ENCODE measurements at places on chromosomes 4 and X.

- DNase-seq = no peak
These were observed 5.0 kb downstream of the TFDP3 start for GRCh38 chrX:133213117-133213516.

GRCh38 chr4:81352446-81352835, 119.3 kb downstream of the RASGEF1B start:
- DNase-seq = no peak

DNA sequence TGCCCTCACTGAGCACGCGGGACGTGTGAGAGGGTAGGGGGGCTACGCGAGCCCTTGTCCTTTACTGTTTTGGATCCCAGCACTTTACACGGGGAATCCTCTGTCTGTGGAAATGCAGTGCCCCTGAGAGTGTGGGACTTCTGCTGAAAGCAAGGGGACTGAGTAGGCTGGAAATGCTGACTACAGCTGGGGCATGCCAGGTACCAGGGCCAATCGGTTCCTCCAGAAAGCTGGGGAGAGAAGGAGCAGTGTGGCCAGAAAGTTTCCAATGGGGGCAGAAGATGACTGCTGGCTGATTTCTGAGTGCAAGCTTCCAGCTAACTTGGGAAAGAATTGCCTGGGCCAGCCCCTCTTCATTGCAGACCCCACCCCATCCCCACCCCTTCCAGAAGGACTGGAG, 1.5 kb downstream of the NHSL2 start:
- DNase-seq = no peak

- DNase-seq = no peak
These were observed 640 bp downstream of the BANK1 start for GRCh38 chr4:101791182-101791558.

- no peak for DNase-seq
These were observed 171.4 kb downstream of the MSL3 start for GRCh38 chrX:11929476-11929875.

DNA sequence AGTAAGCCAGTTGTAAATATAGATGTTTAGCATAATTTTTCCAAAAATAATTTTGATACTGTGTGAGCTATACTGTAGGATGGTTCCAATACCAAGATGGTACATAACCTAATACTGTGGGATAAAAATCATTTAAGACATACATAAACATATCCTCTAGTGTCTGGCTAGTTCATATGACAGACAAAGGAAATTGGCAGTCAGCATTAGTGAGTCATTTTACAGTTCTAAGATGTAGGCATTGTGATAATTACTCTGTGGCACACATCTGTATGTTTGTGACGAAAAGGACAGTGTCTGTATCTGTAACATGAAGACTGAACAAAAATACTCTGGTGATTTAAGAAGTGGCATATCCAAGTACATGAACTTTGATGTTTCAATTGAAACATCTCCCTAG, 49.6 kb downstream of the UGT2A2 start:
- DNase-seq = no peak

DNA sequence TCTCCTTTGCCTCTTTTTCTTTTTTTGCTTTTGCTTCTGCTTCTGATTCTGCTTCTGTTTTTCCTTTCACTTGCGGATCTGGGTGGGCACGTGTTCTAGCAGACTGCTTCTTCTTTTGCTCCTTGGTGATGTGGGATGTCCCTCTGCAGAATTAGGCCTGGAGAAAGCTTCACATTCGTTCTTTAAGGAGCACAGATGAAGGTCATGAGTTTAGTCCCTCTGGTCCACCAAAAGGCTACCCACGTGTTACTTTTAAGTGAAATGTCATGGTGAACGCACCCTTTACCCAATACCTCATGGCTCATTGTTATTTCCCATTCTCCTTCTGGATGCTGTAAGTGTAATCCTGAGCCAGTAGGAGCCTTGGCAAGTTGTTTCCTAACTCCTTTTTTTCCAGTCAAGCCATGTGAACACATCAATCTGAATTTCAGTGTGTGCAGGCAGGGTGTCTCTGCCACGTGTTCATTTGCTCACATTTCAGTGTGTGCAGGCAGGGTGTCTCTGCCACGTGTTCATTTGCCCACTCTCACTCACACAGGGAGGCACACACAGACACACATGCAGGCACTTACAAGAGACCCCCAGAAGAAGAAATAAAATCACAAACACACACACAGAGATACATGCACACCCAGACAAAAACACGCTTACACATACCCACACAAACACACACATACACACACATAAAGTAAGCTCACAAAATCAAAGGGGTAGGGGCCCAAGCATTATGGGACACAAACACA, 36.9 kb downstream of the NBDY start:
- DNase-seq = no peak

DNA sequence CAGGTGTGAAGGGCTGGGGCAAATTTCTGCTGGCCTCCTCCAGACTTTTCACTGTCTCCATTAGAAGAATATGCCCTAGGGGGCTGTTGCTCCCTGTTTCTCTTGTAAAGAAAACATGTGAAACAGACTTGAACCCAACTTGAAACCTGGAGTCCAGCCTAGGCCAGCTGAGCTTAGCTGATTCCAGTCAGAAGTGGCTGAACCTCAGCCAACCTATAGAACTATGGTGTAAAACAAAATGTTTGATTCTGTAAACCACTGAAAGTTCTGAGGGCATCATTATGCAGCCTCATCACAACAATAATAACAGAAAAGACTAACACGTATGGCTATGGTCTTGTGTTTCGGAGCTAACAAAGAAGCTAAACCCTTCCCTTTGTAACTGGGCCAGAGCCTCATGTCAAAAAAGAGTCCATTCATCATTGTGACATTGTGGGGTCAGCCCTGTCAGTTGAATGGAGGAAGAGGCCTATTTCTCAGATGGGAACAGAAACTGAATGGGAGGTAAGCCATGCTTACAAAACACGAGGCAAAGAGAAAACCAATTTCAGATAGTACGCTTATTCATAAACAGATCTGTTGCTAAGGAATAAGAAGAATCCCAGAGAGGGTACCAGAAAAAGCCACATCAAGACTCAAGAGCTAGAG, 34.1 kb downstream of the SETD7 start:
- no peak for DNase-seq

GRCh38 chrX:2387614-2388239, 113.0 kb downstream of the DHRSX start:
- DNase-seq = no peak

DNA sequence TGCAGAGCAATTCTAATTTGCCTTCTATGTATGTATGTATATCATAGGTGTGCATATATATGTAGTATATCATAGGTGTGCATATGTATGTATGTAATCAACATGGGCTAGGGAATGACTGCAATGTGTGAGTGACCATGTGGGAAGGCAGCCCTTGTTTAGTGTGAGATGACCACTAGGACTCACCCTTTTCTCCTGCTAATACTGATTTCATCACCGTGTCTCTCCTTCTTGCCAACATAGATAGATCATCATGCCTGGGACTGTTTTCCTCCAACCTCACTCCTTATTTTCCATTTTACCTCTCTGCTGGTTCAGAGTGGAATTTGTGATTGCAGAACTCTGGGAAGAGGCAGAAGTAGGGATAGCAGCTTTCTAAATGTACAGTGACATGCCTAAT, 63.6 kb upstream of the SFRP2 start:
- no peak for DNase-seq

GRCh38 chr4:3413217-3413671, 28.5 kb upstream of the HGFAC start:
- no peak for DNase-seq

- no peak for DNase-seq
These were observed 53.1 kb downstream of the OCRL start for GRCh38 chrX:129593137-129593536.

GRCh38 chrX:54640103-54640690, 110.2 kb downstream of the GNL3L start:
- DNase-seq = no peak

GRCh38 chrX:112058766-112059165, 23.8 kb downstream of the TRPC5 start:
- no peak for DNase-seq

DNA sequence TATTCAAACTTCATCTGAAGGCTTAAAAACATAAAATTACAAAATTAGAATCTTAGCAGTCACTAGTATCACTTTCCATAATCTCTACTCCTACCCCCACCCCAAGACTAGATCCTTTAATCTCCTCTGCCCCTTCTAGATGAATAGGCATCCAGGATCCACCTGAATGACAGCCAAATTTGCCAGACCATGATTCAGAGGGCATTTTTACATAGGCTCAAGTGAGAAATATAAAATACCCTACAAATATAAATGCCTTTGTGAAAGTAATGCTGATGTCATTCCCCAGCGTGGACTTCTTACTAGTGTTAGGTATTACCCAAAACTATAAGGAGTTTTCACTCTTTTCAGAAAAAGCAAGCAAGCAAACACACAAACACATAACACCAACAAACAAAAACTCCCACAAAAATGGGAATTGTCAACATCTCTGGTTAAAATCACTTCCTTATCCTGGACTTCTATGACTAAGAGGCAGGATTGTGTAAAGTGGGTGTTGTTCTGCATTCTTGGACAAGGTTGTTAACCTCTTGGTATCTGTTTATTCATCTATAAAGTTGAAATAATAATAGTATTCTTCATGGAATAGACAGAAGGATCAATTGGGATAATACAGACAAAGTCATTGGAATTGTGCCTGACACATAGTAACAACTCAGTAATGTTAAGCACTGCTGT, 51.3 kb upstream of the TMPRSS11F start:
- DNase-seq = no peak

GRCh38 chrX:28498658-28499057, 88.6 kb upstream of the IL1RAPL1 start:
- no peak for DNase-seq

GRCh38 chr4:119038116-119038841, 97.4 kb upstream of the MYOZ2 start:
- no peak for DNase-seq

DNA sequence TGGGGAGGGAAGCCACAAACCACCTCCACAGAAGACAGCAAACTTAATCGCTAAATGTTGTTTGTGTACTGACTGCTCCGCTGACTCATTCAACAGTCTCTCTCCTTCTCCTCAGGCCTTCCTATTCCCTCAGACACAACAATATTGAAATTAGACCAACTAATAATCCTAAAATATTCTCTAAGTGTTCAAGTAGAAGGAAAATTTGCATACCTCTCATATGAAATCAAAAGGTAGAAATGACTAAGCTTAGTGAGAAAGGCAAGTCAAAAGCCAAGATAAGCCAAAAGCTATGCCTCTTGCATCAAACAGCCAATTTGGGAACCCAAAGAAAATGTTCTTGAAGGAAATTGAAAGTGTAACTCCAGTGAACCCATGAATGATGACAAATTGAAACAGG, 75.7 kb upstream of the ARHGAP24 start:
- no peak for DNase-seq

DNA sequence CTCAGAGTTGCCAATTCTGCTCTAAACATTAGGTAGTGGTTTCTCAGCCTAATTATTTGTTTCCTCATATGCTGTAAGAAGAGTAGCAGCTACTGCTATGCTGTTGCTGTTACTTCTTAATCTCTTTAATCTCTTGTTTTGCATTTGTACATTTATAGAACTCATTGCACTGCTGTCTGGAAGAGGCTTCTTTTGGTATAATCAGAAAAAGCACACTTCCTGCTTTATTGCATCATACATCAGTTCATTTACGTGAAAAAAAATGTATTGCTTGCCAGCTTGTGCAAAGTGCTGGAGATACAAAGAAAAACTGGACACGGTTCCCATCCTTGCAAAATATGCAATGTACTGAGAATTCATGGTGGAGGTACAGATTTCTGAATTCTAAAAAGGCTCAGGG, 332.0 kb downstream of the GRXCR1 start:
- no peak for DNase-seq

GRCh38 chrX:55451990-55452832, at the start of gene MAGEH1:
Gene MAGEH1 (plus strand): TSS chrX:55452127. CDS start chrX:55452375, 248 bp downstream.
- peak; percentile 93 for DNase-seq

DNA sequence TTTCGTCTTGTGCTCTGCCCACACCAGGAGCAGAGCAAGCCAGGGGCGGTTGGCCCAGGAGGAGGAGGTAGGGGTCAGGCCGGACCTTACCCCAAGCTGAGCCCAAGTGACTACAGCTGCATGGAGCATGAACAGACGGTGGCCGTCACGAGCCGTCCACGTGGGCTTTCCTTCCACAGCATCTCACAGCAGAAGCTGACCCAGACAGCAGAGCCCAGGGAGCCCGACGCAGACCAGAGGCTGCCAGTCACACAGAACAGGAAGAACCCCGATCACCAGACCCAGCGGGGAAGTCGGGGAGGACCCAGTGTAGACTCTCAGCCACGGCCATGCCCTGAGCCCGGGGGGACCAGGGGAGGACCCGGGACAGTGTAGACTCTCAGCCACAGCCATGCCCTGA, 58.0 kb downstream of the FAM53A start:
- no peak for DNase-seq

DNA sequence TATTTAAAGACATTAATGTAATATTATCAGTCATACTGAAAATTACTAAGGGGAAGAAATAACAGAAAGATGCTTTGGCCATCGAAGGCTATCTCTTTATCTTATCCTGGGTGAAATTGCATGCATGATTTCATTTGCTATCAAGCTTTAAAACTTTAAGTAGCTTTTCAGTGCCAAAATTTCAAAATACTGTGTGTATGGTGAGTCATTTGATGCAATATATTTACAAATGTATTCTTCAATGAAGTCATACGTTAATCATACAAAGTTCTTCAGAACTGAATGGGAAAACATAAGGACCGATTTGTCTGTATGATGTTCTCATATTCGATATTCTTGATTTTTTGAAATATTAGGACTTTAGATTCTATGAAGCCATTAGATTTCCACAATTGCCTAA, 1295.8 kb upstream of the AGA start:
- DNase-seq = no peak

DNA sequence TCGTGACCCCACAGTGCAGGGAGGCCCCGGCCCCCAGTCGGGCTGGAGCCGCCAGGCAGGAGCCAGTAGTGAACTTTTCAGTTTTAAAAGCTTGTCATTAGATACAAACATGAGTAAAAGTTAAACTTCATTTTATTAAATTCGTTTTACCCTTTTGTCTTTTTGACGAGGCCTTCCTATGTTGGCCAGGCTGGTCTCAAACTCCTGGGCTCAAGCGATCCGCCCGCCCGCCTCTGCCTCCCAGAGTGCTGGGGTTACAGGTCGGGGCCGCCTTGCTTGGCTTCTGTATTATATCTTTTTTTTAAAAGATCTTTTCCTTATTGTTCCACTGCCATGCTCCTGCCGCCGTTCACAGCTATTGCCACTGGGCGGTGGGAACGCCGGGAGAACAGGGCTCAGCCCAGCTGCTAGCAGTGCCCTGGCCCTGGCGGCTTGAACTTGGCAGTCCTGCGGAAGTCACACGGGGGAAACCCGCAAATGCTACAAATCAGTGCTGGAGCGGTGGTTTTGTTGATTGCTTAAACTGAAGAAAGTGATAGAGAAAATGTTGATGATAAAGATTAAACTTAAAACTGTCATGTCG, 968 bp upstream of the NELFA start:
- DNase-seq = peak; percentile 55

GRCh38 chr4:16573739-16574138, 324.7 kb downstream of the LDB2 start:
- no peak for DNase-seq

All from amygdala (tissue), 56 donors.